HuH-7.5 (cell line): ENCODE measurements at places on chromosomes 16 and 17.
A peak's percentile ranks its signal among the peaks of the same experiment; 100 is the strongest.

DNA sequence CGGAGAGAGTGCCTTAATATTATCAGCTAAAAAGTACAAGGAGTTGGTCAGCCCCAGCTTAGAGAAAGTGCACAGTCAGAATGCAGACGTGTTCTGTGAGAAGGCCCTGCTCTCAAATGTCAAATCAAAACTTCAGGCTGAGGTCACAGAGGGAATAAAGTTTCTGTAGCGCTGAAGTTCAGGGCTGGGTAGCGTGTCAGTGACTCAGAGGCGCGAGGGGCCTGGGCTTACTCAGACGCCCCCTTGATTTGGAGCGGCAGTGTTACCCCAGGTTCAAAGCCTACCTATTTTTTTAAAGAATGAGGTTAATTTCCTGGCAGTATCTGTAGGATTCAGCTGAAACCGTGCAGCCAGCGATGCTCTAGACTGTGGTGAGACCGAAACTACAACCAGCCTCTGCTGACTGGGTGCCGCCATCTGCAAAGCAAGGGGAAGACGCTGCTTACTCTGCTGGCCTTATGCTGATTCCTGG, 4.8 kb downstream of the CIAO3 start:
- no peak for DNase-seq

- no peak for DNase-seq
Observed at GRCh38 chr16:68426347-68426652, 22.0 kb downstream of the SMPD3 start.

DNA sequence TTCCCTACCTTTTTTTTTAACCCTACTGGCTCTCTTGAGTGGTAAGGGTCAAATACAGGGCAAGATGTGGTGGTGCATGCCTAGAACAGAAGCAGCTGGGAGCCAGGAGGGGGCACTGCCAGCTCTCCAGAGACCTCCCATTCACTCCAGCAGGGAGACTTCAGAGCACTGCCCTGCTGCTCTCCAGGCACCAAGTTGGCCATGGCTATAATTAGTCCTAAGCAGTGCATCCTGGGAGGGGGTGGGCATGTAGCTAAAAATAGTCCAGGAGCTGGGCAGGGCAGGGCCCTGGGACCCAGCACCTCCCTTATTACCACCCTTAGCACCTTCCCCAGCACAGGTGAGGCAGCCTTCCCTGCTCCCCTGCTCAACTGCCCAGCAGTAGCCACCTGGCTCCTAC, 3.5 kb downstream of the CORO6 start:
- no peak for DNase-seq

- DNase-seq = no peak
Observed at GRCh38 chr16:9874219-9874618, 308.0 kb downstream of the GRIN2A start.

GRCh38 chr17:36511216-36511615, 23.5 kb downstream of the MYO19 start:
- no peak for DNase-seq

- no peak for DNase-seq
Observed at GRCh38 chr16:19830902-19831560, 53.6 kb downstream of the GPRC5B start.

- DNase-seq = no peak
Observed at GRCh38 chr16:69273009-69273408, 38.1 kb upstream of the VPS4A start.

GRCh38 chr16:27690608-27691007, 140.7 kb downstream of the KATNIP start:
- DNase-seq = peak; percentile 21

- no peak for DNase-seq
Observed at GRCh38 chr16:67311607-67312488, 14.7 kb downstream of the KCTD19 start.

GRCh38 chr16:78150233-78150632, 50.8 kb downstream of the WWOX start:
- DNase-seq = no peak

DNA sequence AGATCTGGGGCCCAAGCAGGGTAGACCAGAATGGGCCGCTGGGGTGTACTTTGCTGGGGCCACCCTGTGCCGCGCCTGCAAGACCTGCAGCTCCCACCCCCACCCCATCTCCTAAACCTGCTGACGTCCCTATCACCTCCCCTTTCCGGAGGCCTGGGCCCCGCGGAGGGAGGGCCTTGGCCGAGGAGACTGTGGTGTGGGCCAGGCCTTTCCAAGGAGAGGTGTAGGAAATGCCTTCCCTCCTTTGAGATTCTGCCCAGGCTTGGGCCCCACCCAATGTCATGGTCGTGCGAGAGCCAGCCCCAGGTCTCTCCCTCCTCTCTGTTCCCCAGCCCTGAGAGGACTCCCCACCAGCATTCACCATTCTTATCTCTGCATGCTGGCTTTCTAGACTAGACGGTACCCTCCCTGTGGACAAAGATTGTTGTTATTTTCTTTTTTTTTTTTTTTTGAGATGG, 3.9 kb upstream of the WFIKKN2 start:
- DNase-seq = no peak

GRCh38 chr16:84749072-84749471, 49.3 kb downstream of the USP10 start:
- no peak for DNase-seq

- no peak for DNase-seq
Observed at GRCh38 chr16:27634779-27635178, 84.8 kb downstream of the KATNIP start.

DNA sequence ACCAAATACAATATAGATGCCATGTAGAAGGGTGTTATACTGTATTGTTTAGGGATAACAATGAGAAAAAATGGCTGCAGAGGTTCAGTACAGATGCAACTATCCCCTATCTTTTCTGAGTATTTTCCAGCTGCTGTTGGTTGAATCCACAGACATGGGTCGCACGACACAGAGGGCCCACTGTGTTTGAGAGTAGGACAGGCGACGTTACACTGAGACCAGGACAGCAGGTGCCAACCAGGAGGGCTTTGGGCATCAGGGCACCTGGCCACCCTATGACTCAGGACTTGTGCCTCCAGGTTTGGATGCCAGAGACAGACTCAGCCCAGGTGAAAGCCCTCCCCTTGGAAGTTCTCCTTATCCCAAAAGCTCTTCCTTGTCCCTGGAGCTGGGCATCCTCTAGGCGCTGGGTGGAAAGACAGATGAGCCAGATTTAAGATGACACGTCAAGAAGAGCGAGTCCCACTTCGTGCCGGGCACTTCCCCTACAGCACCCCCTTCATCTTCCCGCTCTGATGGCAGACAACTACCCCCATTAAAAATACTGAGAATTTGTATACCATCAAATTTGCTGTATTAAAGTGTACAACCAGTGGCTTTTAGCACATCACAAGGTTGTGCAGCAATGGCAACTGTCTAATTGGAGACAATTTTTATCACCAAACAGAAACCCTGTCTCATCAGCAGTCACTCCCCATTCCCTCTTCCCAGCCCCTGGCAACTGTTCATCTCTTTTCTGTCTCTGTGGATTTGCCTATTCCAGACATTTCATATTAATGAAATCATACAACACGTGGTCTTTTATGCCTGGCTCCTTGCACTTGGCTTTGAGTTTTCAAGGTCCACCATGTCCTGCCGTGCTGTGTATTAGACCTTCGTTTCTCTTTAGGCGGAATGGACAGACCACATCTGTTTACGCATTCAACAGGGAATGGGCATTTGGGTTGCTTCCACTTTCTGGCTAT, 30.6 kb downstream of the TNFRSF13B start:
- no peak for DNase-seq

DNA sequence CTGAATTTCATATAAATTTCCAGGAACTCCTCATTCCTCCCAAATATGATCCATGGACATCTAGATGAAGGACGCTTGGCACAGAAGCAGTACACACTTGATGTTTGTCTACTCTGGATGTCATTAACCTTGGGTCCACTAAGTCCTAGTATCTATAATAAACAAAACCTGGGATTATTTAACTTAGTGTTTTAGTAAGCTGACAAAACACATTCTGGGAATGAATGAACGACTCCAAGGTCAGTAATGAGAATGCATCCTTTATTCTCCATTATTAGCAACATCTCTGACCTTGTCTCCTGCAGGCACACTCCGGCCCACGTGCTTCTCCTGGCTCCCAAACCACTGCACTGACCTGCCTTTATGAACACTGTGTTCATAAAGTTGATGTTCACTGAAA, 24.1 kb upstream of the CDYL2 start:
- DNase-seq = no peak

DNA sequence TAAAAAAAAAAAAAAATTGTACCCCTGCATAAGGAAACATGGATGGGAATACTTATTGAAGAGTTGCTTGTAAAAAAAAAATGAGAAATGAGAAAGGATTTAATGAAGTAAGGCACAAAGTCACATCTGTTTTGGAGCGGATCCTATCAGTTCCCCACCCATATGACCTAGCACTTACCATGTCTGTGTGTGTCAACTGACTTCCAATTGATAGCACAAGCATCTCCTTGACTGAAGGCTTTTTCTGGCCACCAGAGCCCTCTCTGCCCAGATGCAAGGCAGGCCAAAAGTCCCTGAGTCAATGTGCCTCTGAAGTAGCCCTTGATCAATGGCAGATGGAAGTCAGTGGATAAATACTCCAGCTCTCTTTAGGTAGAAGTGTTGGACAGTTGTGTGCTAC, 13.4 kb upstream of the NLK start:
- DNase-seq = no peak

DNA sequence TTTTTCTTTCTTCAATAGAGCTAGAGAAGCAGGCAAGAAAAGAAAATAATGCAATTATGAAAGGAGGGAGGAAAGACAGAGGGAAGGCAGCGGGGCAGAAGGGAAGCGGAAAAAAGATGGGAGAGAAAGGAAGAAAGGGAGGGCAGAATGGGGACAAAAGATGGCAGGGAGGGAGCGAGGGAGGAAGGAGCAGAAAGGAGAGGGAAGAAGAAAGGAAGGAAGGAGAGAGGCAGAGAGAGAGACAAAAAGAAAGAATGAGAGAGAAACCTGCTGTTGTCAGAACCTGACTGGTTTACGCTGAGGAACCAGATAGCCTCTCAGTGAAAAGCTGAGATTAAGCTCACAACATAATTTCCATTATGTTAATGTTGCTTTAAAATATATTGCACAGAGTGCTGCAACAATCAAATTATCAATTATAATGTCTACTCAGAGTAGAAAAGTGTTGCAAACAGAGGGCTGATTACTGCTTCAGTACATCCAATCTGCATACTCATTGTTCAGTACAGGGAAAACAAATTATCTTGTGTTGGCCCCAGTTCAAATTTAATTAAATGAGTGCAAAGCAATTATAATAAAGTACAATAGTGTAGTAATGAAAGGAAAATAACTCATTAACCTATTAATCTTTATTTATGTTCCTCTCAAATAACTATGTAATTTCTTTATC, 32.0 kb upstream of the TOX3 start:
- no peak for DNase-seq

DNA sequence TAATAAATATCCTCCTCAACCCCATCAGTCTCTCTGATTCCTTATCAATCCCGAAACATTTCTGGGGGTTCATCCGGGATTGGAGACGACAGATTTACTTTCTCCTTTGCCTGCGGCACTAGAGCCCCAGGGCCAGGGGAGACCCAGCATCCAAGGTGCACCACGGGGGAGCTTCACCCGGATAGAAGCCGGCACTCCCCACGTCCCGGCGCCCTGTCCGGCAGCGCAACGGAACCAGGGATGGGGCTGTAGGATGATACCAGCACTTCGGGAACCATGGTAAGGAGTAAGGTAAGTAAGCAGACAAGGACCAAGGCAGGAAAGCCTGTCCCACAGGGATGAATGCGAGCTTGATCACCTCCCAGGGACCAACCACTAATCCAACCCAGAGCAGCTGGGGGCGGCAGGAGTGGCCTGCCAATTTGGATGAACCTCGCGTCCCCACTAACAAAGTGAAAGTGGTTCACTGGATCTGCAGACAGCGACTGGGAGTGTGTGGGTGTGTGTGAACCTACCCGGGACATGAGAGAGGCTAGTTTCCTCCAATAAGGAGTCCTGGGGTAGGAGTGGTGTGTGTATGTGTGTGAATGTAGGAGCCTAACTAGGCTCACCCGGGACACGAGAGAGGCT, 11.9 kb downstream of the POLR3K start:
- DNase-seq = no peak

DNA sequence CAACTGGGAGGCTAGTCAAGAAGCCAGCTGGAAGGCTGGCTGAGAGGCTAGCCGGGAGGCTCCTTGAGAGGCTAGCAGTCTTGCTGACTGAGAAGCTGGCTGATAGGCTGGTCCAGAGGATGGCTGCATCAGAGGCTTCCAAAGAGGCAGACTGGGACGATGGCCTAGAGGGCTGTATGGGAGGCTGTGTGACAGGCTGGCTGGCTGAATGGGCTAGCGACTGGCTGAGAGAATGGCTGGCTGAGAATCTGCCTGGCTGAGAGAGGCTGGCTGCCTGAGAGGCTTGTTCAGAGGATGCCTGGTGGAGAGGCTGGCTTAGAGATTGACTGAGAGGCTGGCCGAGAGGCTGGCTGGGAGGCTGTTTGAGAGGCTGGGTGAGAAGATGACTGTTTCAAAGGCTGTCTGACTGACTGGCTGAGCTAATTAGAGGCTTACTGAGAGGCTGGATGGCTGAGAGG, 34.8 kb upstream of the ACSM2B start:
- DNase-seq = no peak

GRCh38 chr17:9162275-9162985, 141.1 kb downstream of the NTN1 start:
- DNase-seq = no peak

DNA sequence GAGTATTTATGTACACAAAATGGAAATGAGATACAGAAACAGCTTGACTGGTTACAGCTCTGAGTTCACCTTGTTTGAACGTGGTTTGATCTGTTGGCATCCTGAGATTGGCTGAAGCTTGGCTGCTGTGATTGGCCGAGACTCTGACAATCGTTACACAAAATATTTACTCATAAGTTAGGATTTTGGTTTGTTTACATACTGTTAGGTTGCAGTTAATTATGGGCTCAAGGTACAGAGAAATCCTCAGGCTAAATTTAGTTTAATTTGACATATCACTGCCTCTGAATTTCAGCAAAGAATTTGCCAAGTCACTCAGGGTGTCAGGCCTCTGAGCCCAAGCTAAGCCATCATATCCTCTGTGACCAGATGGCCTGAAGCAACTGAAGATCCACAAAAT, 227.3 kb downstream of the COPRS start:
- DNase-seq = no peak

DNA sequence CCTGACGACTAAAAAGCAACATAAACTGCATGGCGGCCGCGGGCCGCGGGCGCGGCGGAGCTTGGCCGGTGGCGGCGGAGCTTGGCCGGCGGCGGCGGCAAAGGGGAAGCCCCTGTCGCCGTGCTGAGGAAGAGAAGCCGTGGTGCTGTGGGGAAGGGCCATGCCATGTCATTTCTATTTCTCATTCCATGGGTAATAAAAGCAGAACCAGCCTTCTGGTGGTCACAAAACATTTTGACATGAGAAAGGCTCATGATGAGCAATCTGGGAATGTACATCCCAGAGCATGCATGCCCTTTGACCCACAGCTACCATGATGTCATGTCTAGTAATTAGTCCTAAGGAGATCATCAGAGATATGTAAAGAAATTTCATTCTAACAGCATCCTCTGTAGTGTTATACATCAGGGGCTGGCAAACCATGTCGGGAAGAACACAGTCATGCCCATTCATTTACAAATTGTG, 23.9 kb upstream of the HEATR6 start:
- no peak for DNase-seq

- DNase-seq = no peak
Observed at GRCh38 chr16:30004811-30005242, 6.0 kb downstream of the DOC2A start.
